ENCODE measurements at places on chromosomes 7 and 10.

GRCh38 chr10:18658271-18659124 lies 733 bp upstream of the ARL5B start:
- no peak for DNase-seq

DNA sequence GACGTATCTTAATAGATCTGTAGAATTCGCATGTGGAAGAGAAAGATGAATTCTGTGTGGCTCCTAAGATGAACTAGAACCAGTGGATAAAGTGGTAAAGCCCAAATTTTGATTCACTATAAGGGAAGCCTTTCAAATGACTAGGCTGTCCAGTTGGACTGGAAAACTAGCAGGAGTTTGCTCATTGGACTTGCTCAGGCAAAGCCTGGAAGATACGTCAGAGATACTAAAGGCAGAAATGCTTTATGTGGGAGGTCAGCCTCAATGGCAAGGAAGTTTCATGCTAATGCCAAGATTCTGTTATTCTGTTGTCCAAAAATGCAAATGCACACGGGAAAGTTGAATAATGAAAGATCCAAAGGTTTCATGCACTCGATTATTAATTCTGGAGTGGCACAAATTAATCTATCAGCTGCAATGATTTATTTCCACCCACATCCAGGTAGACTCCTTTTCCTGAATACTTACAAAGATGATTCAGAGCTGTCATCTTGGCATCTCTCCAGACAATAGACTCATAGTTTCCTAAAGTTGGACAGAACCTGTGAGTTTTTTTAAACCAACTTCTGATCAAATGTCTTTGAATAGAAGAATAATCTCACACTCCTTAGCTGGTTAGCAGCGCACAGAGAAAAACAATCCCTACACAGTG lies 20.5 kb upstream of the PPP1R3C start:
- DNase-seq = no peak

GRCh38 chr7:27269455-27269854 lies 26.9 kb downstream of the EVX1 start:
- DNase-seq = no peak

- no peak for DNase-seq
Measured at GRCh38 chr7:113099284-113099919, 12.8 kb upstream of the GPR85 start.

DNA sequence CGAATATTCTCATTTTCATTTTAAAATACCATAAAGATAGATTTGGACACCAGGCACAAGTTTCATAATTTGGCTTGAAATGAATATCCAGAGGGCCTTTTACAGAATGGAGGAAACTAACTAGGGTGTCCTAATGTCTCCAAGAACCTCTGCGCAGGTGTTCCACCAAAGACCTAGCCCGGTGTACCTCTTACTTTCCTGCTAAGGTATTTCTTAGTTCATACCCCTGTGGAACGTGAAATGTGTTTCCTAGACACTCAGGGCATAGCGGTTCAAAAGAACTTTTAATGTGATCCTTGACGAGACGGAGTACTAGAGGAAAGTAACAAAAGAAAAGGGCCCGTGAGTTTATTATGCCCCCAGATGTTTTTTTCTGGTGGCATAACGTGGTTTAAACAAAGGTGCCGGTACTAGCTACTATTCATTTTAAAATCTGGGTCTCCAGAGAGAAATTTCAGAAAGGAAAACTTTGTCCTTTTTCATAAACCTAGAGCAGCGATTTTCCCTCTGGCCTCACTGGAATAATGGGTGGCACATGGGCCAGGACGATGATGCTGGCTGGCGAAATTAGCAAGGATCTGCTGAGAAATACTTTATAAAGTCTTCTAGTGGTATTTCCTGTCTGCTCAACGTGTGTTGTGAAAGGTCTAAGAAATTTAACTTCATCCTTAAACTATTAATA lies 1.4 kb downstream of the APBB1IP start:
- DNase-seq = no peak

DNA sequence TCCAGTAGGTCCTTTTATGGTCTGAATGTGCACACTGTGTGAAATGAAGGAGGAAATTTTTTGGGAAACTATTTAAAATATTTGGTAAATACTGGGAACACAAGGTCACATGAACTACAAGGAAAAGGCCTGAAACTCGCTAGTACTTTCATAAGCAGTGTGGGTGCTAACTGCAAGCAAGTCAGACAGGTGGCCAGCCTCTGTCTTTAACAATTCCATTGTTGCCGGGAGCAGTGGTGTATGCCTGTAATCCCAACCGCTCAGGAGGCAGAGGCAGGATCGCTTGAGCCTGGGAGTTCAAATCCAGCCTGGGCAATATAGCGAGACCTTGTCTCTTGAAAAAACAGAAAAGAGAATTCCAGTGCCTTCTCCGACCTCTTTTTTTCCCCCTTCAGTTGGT lies 37.5 kb downstream of the SMURF1 start:
- no peak for DNase-seq

DNA sequence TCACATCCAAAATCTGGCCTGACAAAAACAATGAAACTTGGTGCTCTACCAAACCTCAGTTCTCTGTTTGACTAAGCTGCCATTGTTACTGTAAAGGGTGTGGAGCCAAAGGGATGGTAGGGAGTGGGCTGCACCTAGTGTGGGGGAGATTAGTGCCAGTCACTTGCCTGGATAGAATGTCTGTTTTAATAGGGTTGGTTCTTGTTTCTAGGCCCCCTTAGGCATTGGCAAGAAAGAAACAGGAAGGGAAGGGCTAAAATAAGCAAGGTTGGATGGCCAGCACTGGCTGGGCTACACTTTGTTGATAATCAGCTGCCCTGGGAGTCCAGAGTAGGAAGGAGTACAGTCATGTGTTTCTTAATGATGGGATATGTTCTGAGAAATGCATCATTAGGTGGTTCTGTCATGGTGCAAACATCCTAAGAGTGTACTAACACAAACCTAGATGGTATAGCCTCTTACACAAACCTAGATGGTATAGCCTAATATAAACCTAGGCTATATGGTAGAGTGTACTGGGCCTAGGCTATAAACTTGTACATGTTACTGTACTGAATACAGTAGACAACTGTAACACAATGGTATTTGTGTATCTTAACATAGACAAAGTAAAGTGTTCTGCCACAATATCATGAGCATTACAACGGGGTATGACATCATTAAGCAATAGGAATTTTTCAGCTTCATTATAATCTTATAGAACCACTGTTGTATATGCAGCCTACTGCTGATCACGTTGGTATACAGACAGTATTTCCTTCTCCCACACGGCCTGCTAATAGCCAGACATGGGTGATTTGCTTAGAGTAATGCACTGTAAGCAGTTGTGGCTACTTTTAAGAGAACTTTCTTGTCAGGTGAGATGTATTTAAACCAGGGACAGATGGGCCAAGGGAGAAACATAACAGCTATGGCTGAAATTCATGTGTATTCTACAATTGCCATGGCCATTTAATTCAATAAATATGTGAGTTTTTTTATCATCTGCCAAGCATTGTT lies 15.4 kb downstream of the BBIP1 start:
- DNase-seq = no peak

GRCh38 chr7:148733496-148733895 lies 34.8 kb downstream of the CUL1 start:
- no peak for DNase-seq

- no peak for DNase-seq
Measured at GRCh38 chr7:88638583-88638982, 120.9 kb upstream of the ZNF804B start.

GRCh38 chr10:803041-803741 lies 113.7 kb upstream of the DIP2C start:
- no peak for DNase-seq

- no peak for DNase-seq
Measured at GRCh38 chr10:77837248-77837924, 89.2 kb downstream of the DLG5 start.

DNA sequence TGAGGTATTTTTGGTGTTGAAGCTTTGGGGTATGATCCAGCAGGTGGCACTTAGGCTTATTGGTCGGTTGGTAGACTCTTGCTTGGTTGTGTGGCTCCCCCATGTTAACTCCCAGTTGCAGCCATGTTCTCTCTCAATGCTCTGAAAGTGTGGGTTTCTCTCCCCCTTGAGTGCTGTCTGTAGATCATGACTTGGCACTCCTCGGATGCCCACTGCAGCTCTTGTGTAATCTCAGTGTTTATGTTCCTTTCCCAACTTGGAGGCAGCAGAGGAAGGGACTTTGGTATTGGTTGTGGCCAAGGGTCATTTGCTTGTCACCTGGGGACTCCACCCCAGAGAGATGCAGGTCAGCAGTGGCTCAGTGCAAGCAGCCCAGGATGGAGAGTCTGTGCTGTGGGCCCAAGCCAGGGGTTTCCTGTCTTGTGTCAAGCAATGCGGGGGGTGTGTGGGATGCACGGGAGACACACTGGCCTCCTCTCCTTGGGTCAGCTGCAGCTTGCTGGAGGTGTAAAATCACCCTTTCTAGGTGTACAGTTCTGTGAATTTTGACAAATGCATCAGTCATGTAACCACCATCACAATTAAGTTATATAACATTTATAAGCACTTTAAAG lies 36.9 kb downstream of the PIK3CG start:
- DNase-seq = no peak

DNA sequence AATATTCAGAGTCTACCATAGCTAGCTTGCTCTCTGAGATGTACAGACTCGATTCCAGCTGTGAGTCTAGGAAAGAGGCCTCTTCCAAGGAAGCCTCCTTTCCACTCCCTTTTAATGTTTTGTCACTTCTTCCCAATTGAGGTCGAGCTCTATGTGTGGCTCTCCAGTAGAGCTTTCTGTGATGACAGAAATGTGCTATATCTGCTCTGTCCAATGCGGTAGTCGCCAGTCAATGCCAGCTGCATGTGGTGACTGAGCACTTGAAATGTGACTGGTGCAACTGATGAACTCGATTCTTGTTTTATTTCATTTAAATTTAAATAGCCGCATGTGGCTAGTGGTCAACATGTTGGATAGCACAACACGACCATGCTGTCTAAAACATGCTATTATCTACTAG lies 387.0 kb upstream of the NRP1 start:
- DNase-seq = no peak

- DNase-seq = no peak
Measured at GRCh38 chr10:125103466-125103865, 56.9 kb downstream of the CTBP2 start.

Measured in midbrain (tissue), 1 donor.